ENCODE measurements at places on chromosomes 1 and 21.

GRCh38 chr1:172343240-172344160, 77.0 kb upstream of the C1orf105 start:
- DNase-seq, result peak; percentile 84

GRCh38 chr1:171739656-171740055, 2.2 kb downstream of the VAMP4 start:
- no peak for DNase-seq

GRCh38 chr1:24972221-24972914, 42.3 kb upstream of the RUNX3 start:
- DNase-seq, result no peak

GRCh38 chr1:201020040-201020591, 3.4 kb downstream of the KIF21B start:
- DNase-seq, result no peak

- DNase-seq, result no peak
Observed at GRCh38 chr1:98336472-98337083, 324.9 kb upstream of the SNX7 start.

DNA sequence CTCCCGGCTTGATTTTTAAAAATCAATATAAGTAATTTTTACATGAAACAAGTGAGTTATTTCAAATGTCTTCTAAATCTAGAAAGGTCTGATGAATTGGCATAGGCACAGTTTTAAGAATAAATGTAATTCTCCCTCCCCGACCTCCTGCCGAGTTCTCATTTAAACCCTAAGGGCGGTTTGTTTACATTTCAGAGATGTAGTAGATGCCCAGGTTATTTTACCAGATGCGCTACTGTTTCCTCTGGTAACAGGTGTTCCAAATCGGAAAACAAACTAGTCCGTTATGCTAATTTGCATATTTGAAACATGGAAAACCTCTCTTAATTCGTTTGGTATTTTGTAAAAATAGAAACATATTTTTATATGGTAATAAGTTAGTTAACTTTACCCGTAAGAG, 53.8 kb upstream of the CFAP126 start:
- DNase-seq, result no peak

- DNase-seq, result no peak
Observed at GRCh38 chr1:85461216-85461918, 3.6 kb downstream of the DDAH1 start.

DNA sequence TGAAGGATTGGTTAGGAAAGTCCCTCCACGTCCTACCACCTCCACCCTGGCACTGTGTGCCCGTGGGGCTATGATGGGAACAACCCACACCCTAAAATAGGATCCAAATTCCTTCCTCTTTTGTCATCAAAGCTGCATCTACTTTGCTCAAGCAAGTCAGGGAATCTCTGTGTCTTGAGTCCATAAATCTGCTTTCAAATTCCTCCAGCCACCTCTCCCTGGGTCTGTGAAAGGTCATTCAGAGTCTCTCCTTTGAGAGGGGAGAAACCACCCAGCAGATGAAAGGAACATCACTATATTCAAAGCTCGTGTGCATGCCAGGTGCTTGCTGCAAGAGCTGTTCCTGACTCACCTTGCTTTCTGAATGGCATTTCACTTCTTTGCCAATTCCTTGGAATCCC, 243.6 kb downstream of the TM2D1 start:
- no peak for DNase-seq

DNA sequence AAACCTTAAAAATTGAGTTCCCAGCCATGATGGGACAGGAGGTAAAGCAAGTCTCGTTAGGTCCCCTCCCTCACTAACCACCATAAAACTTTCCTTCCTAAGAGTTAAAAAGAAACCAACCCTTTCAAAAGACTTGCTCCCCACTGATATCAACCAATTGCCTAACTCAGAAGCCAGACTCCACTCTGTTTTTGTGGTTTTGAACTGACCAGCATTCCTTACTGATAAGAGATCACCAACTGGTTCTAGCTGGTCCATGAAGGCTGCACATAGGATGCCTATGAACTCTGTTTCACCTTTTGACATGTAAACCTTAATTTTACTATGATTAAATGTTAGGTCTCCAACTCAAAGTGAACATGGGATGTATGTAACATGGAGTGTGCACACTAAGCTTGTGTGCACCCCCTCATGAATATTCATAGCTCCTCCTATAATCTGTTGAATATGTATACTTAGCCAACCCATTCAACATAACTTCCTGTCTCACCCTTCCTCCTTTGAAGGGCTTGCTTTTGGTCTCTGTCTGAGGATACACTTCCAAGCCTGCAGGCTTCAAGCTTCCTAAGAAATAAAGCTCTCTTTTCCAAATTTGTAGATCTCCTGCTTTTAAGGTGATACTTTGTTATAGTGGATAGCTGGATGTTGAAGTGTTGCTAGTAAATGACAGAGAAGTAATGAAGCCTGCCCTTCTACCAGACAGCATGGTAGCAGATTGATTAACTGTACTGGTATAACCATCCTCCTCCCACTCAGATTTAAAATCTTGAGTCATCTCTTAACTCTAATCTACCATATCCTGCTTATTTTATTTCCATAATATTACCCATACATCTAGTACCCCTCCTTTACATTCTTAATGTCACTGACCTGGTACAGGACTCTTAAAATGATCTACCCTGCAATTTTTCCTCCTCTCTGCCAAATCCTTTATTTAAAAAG, 95.6 kb downstream of the ZNF644 start:
- DNase-seq, result peak; percentile 13

DNA sequence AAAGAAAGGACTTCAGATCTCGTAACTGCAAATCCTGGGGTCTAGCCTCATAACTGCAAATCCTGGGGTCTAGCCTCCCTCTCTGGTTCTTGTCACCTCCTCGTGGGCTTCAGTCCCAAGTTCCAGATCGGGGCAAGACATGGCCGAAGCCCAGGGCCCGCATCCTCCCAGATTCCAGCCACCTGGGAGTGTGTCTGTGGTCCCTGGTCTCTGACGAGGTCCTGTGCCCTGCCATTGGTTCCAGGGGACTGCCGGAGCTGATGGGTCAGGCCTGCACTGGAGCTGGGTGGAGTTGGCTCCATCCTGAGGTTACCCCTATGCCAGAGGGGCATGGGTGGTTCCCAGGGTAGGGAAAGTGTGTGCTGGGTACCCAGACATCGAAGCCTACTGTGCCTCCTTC, 17.7 kb upstream of the C1orf174 start:
- DNase-seq, result no peak

GRCh38 chr21:36846631-36847030, 119.8 kb downstream of the HLCS start:
- DNase-seq, result no peak

- DNase-seq, result no peak
Observed at GRCh38 chr1:41766041-41766440, 152.7 kb downstream of the HIVEP3 start.

GRCh38 chr1:210376836-210377372, 48.2 kb downstream of the HHAT start:
- DNase-seq, result no peak
